ENCODE measurements at places on chromosomes 4 and X.

GRCh38 chrX:45164021-45164621, 36.6 kb downstream of the DIPK2B start:
- DNase-seq, result no peak

DNA sequence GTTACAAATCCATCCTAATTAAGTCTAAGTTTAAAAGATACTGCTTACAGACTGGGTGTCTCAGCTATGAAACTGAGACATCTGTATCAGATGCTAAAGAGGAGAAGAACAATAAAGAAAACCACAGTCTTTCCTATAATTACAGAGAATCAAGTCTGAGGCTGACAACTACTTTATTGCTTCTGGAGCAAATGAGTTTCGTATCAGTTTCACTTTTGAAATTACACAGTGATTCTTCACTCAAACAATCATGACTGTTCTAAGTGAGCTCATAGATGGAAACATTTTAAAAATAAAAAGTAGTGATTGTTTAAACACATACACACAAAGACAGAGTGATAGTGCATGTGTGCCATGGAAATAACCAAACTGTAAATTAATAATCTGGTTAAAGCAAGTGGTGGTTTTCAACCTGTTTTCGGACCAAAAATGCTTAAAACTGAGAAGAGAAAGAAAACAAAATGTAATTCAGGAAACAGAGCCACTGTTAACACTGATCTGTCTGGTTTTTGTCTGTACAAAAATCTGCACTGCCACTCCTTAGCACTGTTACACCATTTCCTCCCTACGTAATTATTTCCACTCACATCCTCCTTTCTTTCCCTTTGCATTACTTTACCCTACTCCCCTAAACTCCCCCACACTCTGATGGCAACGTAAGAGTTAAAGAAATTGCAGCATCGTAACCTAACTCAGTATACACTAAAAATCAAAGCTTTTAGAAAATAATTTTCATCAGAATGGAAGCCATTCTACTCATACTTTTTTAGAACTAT, 12.5 kb downstream of the RFC1 start:
- no peak for DNase-seq

GRCh38 chr4:31917334-31917733, 1197.2 kb downstream of the PCDH7 start:
- DNase-seq, result no peak

DNA sequence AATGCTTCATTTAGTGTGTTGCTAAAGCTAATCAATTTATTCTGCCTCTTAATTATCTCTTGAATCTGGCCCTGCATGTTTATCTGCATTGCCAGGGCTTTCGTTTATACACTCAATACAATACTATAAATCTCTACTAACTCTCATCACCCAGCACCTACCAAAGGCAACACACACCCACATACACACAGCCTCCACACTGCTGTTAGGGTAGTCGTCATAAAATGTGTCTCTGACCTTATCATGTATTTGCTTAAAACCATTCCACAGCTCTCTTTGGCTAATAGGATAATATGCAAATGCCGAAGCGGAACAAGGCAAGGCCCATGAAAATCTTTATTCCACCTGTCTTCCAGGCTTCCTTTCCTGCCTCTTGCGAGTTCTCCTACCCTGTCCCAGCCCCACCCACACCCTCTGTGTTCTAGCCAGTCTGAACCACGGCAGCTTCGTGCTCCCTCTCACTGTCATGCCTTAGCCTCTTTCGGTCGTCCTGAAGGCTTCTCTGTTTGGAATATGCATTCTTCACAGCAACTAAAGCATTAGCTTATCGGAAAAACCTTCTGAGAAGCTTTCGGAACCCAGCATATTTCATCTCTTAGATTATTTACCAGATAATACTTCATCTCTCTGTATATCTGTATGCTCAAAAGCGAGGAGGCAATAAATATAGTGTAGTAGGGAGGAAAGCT, 333.5 kb downstream of the TENM3 start:
- no peak for DNase-seq

GRCh38 chrX:119488749-119489148, 20.5 kb downstream of the SLC25A5 start:
- DNase-seq, result peak; percentile 74

DNA sequence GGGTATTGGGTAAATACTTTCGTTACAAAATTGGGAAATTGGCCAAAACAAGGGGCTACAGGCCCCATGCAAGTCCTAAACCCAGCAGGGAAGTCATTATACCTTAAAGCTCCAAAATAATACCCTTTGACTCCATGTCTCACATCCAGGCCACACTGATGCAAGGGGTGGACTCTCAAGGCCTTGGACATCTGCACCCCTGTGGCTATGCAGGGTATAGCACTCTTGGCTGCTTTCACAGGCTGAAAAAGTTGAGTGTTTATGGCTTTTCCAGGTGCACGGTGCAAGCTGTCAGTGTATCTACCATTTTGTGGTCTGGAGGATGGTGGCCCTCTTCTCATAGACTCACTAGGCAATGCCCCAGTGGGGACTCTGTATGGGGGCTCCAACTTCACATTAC, 326.5 kb downstream of the TEX13C start:
- DNase-seq, result peak; percentile 32

GRCh38 chr4:1351854-1352566, 5.0 kb downstream of the UVSSA start:
- peak; percentile 92 for DNase-seq

- DNase-seq, result no peak
These were observed 69.8 kb downstream of the EFNB1 start for GRCh38 chrX:68898598-68898997.

DNA sequence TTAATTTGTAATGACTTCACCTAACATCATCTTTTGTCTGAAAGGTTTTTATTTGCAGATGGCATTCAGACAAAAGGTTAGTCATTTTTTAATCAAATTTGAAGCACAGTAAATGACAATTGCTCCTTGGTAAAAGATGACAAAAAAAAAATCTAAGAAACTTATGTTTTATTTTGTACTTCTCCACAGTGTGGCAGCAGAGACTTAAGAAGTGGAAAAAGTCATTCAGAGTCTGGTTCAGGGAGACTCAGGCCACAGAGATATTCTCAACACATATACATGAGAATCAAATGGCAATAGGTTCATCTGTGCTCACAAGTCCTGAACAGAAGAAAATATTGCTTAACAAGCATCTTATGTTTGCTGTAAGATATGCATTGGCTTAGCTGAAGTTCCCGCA, 436.2 kb downstream of the KCNIP4 start:
- peak; percentile 60 for DNase-seq

GRCh38 chr4:108181704-108182103, 13.0 kb upstream of the LEF1 start:
- DNase-seq, result peak; percentile 18

DNA sequence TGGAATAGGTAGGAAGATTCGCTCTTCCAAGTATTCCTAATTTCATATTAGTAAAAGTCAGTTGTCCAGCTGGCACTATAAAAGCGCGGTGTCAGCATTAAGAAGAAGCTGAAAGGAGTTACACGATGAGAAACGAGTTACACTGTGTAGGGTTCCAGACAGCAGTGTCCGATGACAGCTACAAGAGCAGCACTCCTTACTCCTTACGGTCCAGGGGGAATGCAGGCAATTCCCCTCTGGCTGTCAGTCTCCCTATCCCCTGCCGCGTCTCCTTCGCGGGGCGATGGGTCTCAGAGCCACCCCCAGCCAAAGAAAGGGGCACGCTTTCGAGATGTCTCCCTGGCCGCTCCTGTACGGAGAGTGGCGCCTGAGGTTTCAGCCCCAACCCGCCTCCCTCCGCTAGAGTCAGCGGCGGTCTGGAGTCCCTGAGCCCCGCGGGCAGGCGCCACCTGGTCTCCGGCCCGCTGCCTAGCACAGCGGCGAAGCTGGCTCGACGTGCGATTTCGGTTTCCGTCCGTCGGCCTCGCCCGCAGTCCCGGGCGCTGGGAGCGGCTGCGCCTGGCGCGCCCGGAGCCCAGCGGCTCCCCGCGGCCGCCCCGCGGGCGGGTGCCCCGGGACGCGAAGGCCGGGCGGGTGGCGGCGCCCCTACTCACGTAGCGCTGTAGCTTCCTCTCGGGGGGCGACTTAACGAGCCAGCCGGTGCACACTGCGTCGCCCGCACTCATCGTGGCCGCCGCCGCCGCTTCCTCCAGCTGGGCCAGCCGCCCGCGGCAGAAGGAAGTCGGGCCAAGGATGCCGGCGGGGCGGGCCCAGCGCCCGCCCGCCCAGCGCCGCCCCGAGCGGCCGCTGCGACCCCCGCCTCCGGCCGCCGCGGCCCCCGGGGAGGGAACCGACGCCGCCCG, at the start of gene GAB3:
GAB3 (minus strand) TSS at position 777 of the 902 bp plus-strand sequence; CDS start at position 725, 52 bp downstream.
- no peak for DNase-seq

- no peak for DNase-seq
These were observed 27.5 kb upstream of the NDUFC1 start for GRCh38 chr4:139329665-139330200.

DNA sequence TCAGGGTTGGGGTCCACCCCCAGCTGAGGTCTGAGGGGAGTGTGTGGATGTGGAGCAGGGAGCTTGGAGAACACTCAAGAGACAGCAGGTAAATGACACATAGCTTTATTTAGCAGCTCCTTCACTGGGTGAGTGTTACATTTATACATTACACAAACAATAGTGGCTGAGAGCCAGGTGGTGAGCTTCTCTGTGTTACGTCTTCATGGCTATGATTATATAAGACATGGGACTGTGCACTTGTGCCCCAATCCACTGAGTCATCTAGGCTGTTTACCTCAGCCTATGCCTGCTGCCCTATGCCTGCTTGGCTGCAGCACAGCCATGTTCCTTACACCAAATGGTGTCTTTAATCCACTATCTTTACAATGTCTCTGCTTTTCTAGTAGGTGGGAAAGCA, 459.6 kb downstream of the AFF2 start:
- no peak for DNase-seq

- DNase-seq, result no peak
These were observed 41.8 kb upstream of the NEIL3 start for GRCh38 chr4:177267911-177268310.

GRCh38 chr4:144868309-144868708, 222.4 kb downstream of the HHIP start:
- DNase-seq, result peak; percentile 9

DNA sequence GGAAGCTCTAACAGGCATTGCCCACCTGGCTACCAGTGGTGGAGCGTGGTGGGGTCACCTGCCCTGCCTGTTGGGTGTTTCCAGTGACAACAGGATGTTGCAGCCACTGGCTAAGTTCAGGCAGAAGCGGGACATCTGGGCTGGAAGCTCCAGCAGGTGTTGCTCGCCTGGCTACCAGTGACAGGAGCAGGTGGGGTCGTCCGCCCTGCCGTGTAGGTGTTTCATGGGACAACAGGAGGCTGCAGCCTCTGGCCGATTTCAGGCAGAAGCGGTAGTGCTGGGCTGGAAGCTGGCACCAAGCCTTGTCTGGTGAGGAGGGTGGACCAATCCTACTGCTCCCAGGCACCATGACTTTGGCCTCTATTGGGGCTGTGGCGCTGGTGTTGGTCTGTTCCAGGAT, 39.4 kb downstream of the RIPPLY1 start:
- DNase-seq, result no peak

DNA sequence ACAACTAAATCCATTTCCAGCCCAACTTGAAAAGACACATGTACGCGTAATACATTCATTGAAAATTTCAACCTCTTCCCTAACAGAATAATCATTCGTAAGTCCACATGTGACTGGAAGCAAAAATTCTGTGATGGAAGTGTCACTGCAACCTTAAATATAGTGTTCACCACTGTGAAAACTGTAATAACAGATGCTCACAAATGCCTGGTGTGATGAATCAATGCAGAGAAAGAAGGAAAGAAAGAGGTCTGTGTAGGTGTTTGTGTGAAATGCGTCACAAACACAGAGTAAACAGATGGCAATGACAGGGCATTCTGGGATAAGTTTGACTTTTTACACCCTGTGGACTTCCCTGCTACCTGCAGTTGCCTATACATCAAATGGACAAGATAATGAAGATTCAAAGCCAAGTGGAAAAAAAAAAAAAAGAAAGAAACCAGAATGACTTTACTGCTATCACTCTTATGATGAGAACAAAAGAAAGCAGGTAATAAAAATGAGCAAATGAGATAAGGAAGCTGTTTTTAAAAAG, 123.3 kb downstream of the EPHA5 start:
- no peak for DNase-seq

DNA sequence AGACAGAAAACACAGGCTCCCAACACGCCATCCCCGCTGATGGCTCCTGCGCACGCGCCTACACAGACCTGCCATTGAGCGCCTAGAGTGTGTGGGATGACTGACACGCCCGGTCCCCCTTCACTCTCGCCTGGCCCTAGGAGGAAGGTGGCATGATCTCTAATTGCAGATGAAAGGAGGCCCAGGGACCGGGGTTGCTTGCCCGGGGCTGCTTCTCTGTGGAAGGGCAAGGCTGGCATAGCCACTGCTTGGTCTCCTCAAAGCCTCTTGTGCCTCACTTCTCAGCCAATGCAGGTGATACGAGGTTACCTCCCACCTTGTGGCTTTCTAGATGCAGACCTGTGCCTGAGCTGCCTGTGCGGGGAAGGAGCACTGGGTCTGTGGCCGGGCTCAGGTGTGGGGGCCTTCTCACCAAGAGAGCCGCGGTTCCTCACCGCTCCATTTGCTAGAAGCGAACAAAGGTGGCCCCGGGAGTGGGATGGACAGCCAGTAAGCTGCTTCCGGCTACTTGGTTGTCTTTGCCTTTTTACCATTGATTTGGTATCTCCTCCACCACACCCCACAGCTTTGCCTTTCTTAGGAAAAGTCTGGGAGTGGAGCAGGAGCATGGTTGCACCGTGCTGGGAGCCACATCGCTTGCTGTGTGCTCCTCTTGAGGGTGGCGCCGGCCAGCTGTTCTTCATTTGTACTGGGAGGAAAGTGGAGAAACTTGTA, 47.0 kb downstream of the TBC1D14 start:
- no peak for DNase-seq

DNA sequence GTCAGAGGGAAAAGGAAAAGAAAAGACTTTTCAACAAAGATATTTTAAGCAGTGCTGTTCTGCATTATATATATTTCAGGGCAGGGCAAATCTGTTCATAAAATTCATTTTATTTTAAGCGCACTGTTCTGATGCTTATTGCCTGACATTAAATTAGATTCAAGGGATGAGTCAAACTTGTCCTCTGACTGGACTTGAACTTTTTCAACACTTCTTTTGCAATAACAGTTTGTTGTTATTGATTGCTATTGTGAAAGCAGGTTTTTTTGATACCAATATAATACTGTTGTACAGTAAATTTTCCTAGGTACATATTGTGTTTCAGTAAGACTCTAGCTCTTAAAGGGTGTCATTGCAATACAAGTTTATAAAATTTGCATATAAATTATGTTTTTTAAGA, 481.3 kb downstream of the NAF1 start:
- no peak for DNase-seq

- DNase-seq, result no peak
These were observed 21.2 kb downstream of the HERC3 start for GRCh38 chr4:88613417-88613875.
